ENCODE measurements at places on chromosomes 5 and 9. TPM values are rescaled to one million over a fixed set of nuclear protein-coding genes. Genes with fewer than 3 reads are reported as not detected.

STPG3 gene
- total RNA-seq: not detected

TXNDC8 gene
- not detected for total RNA-seq

PCDHA6 gene
- not detected for total RNA-seq

NUTM2F gene
- not detected for total RNA-seq

COL15A1 gene
- total RNA-seq: not detected

DPP7 gene
- 349 TPM for total RNA-seq

FEM1C gene
- total RNA-seq: 44.2 TPM

TYRP1 gene
- not detected for total RNA-seq

NME5 gene
- not detected for total RNA-seq

OTP gene
- total RNA-seq: not detected

UAP1L1 gene
- total RNA-seq: 6.8 TPM

- H3K36me3 ChIP-seq: no peaks in the 10 kb centered on the region
- no peak for DNase-seq
- peaks cover 17% of the 10 kb centered on the region for H3K4me1 ChIP-seq
Observed at GRCh38 chr5:157650991-157651611, 1.1 kb downstream of the SOX30 start.

GRCh38 chr9:90099262-90099963, 494.6 kb downstream of the GADD45G start:
- H3K27ac ChIP-seq: no peak overlapping the region
- H3K4me3 ChIP-seq: no peak overlapping the region
- peaks cover 3% of the 10 kb centered on the region for H3K4me1 ChIP-seq
- DNase-seq: no peak

DNA sequence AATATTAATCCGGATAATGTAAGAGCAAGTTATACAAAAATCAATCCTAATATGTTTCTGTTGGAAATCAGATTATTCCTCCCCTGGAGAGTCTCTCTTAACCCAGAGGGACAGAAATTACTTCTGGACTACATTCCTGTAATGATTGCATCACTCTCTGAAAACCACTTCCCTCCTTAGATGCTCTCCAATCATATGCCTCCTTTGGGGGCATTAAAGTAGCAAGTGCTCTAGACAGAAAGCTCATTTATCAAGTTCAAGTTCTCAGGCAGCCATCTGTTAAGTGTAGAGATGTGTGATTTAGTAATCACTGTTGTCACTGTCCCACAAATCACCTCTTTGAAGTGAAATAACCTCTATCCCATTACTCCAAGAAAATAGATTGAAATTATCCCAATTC, 247.1 kb downstream of the SLCO4C1 start:
- DNase-seq: no peak
- H3K4me1 ChIP-seq: no peaks in the 10 kb centered on the region
- H3K27me3 ChIP-seq: no peaks in the 10 kb centered on the region
- no peaks in the 10 kb centered on the region for H3K36me3 ChIP-seq

GRCh38 chr9:99411068-99411467, 189.0 kb downstream of the SEC61B start:
- no peaks in the 10 kb centered on the region for H3K4me1 ChIP-seq
- H3K27ac ChIP-seq: no peak overlapping the region
- no peaks in the 10 kb centered on the region for H3K36me3 ChIP-seq
- DNase-seq: no peak

GRCh38 chr9:23342291-23342690, 483.7 kb downstream of the ELAVL2 start:
- H3K4me3 ChIP-seq: no peak overlapping the region
- no peaks in the 10 kb centered on the region for H3K27me3 ChIP-seq
- no peak for DNase-seq
- H3K36me3 ChIP-seq: no peaks in the 10 kb centered on the region

DNA sequence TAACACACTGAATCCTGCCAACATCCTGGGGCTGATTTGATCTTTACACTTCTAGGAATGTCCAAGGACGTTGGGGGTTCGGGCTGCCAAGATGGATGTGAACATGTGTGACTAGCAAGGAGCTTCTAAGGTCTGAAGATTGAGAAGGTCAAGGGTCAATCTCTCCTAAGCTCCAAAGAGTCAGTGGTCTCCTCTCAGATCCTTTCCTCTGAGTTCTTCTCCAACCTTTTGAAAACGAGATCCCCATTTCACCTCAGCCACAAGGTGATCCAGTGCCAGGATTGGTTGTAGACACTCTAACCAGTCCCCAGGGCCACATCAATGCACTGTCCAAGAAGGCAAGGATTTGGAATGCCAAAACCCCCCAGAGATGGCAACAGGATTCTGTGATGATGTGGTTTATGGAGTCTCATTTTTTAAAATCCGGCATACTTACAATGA, 266.8 kb downstream of the NDUFS4 start:
- H3K4me3 ChIP-seq: no peak overlapping the region
- no peaks in the 10 kb centered on the region for H3K27me3 ChIP-seq

- H3K4me3 ChIP-seq: no peak overlapping the region
- H3K27me3 ChIP-seq: peaks cover 45% of the 10 kb centered on the region
- DNase-seq: no peak
- no peaks in the 10 kb centered on the region for H3K36me3 ChIP-seq
- peaks cover 10% of the 10 kb centered on the region for H3K4me1 ChIP-seq
Observed at GRCh38 chr5:90554358-90555006, 4.1 kb upstream of the ADGRV1 start.

GRCh38 chr9:118940473-118940872, 428.8 kb downstream of the BRINP1 start:
- DNase-seq: no peak
- H3K4me3 ChIP-seq: no peak overlapping the region
- no peaks in the 10 kb centered on the region for H3K4me1 ChIP-seq
- H3K36me3 ChIP-seq: no peaks in the 10 kb centered on the region

- peaks cover 91% of the 10 kb centered on the region for H3K36me3 ChIP-seq
- H3K4me3 ChIP-seq: no peak overlapping the region
- no peak for DNase-seq
- no peak overlapping the region for H3K27ac ChIP-seq
- H3K27me3 ChIP-seq: no peaks in the 10 kb centered on the region
Observed at GRCh38 chr5:16457853-16458252, 7.7 kb downstream of the ZNF622 start.

DNA sequence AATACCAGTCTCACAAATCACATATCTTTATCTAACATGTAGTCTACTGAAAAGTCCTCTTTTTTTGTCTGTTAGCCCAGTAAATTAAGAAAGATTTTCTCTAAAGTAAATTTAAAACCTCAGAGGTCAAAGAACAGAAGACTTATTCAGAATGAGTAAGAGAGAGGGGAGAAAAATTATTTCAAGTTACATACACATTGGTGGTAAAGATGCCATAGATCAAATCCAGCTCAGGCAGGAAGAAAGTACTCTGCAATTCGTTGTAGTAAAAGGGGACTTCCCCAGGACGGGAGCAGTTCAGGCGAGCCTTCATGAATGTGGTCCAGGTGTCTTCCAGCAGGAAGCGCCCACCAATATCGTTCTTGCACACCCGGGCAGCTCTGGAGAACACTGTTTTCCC, 344.1 kb downstream of the SEMA5A start:
- no peak for DNase-seq
- no peaks in the 10 kb centered on the region for H3K27me3 ChIP-seq
- no peak overlapping the region for H3K27ac ChIP-seq
- no peak overlapping the region for H3K4me3 ChIP-seq
- no peaks in the 10 kb centered on the region for H3K36me3 ChIP-seq

DNA sequence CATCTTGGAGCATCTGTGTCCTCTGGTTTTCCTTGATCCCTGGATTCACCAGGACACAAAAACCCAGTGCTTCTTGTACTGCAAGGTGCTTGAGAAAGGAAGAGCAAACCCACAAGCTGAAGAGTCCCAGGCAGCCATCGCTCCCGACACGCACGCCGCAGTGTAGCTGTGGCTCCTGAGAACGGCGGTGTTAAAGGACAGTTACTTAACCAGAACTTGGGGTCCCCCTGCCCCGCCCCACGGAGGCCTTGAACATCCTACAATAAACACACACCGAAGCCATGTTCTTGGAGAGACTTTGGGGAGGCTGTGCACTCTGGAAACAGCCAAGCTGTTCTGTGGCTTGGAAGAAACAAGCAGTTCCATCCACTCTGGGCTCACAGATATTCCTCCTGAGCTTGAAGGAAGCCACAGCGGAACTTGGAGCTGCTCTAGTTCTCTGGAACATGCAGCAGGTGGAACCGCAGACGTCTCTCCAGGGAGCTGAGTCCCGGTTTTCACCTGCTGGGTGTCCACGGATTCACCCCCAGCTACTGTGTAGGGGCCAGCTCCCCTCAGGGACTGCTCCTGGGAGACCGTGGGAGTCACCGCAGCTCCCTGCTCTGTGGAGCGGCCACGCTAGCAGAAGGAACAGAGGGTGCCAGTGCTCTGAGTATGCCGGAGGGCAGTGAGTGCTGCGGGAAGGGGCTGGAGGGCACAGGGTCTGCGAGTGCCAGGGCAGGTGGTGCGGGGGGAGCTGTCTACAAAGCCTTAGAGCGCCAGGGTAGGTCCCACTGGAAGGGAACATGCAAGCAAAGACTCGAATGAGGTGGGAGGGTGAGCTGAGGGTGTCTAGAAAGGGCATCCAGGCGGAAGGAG, 107.3 kb downstream of the ADAMTS2 start:
- H3K27ac ChIP-seq: no peak overlapping the region
- DNase-seq: no peak

- H3K36me3 ChIP-seq: no peaks in the 10 kb centered on the region
- no peaks in the 10 kb centered on the region for H3K4me1 ChIP-seq
- DNase-seq: no peak
Observed at GRCh38 chr9:18980189-18980588, 52.8 kb downstream of the SAXO1 start.

- no peaks in the 10 kb centered on the region for H3K36me3 ChIP-seq
- H3K27ac ChIP-seq: no peak overlapping the region
- no peak overlapping the region for H3K4me3 ChIP-seq
- peaks cover 15% of the 10 kb centered on the region for H3K4me1 ChIP-seq
- DNase-seq: no peak
Observed at GRCh38 chr5:132268769-132269551, 11.5 kb downstream of the PDLIM4 start.

Measured in CD4-positive, alpha-beta T cell (primary cell).